Breast epithelium (tissue), 4 donors: ENCODE measurements at places on chromosomes 3 and 15. TPM values are rescaled to one million over a fixed set of nuclear protein-coding genes. Genes with fewer than 3 reads are reported as not detected.

DNA sequence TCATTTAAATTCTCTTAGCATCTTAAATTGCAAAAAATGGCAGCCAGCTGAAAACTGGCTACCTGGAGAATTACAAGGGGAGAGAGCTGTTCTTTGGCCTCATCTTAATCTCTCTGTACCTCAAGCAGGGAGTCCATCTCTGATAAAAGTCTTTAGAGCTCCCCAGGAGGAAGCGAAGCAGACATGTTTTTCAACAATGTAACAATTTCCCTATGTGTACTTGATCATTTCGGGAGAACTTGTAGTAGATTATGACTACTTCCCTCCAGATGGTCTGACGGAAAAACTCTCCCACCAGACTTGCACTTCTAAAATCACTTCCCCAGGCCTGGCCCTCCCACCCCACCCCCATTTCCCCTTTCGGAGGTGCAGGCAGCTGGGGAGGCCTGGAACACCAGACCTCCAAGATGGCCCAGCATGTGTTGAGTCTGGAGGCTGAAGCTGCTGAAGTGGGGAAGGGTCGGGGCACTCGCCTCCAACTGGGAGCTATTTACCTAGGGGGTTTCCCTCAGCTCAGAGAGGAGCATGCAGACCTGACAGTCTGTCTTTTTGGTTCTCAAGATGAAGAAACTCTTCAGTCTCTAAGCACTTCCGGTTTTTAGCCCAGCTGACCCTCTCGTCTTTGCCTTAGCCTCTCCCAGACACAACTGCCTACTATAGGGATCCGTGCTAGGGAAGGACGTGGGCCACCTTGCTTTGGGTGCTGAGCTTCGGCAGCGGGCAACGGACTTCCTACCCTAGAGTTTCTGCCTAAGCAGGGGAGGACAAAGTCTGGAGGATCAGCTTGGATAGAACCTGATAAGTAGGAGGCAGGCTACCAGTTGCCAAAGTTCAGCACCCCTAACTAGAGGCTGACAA lies 164.0 kb upstream of the TBL1XR1 start:
- H3K27me3 ChIP-seq, result no peaks in the 10 kb centered on the region
- H3K4me1 ChIP-seq, result peaks cover 10% of the 10 kb centered on the region
- no peaks in the 10 kb centered on the region for H3K36me3 ChIP-seq
- peak overlapping the region; percentile 92 for H3K27ac ChIP-seq
- no peak overlapping the region for H3K4me3 ChIP-seq

Gene GOLGA6L24
- total RNA-seq, result not detected

Gene POPDC2
- 6.9 TPM for total RNA-seq

GRCh38 chr3:140441006-140441405 lies 236.9 kb upstream of the TRIM42 start:
- H3K27ac ChIP-seq, result peak overlapping the region; percentile 38
- no peaks in the 10 kb centered on the region for H3K4me1 ChIP-seq
- peak; percentile 63 for DNase-seq
- no peaks in the 10 kb centered on the region for H3K27me3 ChIP-seq
- no peaks in the 10 kb centered on the region for H3K36me3 ChIP-seq

Gene PARP9
- 55.1 TPM for total RNA-seq

Gene SECISBP2L
- total RNA-seq, result 49.2 TPM

Gene CD200R1
- 1.3 TPM for total RNA-seq

Gene SPESP1
- 7.9 TPM for total RNA-seq

DNA sequence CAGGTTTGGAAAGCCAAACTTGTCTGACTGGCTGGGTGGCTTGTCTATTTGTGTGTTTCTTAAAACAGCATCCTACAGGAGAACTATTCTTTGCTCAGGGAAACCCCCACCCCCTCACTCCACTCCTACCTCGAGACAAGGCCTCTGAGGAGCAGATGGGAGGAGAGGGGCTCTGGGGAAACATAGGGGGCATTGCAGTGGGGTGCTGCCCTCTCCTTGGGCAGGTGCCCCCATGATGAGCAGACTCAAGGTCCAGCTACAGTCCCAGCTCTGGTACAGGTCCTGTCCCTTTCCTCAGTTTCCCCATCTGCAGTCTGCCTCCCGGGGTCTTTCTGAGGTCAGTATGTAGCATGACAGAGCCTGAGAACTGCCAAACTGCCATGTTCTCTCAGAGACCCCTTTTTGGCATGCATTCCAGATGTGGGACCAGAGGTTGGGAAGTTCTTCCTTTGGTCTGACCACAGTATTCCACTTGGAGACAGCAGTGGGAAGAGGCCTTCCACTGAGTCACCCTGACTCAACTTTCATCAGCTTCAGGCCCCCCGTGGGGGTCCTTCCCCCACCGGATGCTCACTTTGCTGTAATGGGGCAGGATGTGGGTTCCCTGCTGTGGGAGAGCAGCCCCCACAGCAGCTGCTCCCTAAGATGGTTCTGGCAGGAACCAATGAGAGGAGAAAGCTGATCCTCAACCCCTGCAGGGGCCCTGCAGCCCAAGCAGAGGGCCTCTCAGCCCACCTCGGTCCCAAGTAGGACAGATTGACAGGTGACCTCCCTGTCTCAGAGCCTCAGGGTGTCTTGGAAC lies 32.3 kb upstream of the CYP11A1 start:
- H3K36me3 ChIP-seq, result no peaks in the 10 kb centered on the region
- H3K4me3 ChIP-seq, result no peak overlapping the region
- H3K27ac ChIP-seq, result no peak overlapping the region
- H3K27me3 ChIP-seq, result no peaks in the 10 kb centered on the region

- no peaks in the 10 kb centered on the region for H3K36me3 ChIP-seq
- H3K27me3 ChIP-seq, result no peaks in the 10 kb centered on the region
- H3K4me1 ChIP-seq, result no peaks in the 10 kb centered on the region
These were observed 36.2 kb downstream of the PEX5L start for GRCh38 chr3:180000500-180000899.

Gene ARGFX
- total RNA-seq, result not detected

DNA sequence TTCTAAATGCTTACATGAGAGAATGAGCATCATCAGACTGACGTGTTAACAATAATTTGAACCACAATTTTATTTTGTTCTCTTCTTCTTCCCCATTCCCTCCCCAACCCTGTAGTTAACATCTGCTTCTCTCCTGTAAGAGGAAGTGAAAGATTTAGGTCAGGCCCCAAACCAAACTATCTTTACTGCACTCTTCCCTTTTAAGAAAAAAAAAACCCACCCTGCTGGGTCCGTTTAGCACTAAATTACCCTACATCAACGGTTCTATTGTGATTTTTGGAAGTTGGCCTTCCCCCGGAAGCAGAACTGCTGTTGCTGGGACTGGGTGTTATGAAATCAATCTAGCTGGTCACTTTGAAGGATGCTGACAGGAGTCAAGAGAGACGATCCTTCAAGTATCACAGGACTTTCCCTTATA lies 49.4 kb downstream of the NFKBIZ start:
- no peak overlapping the region for H3K27ac ChIP-seq
- H3K4me3 ChIP-seq, result no peak overlapping the region
- H3K4me1 ChIP-seq, result no peaks in the 10 kb centered on the region
- H3K36me3 ChIP-seq, result no peaks in the 10 kb centered on the region
- no peaks in the 10 kb centered on the region for H3K27me3 ChIP-seq

Gene UQCRC1
- total RNA-seq, result 230 TPM

Gene DBR1
- total RNA-seq, result 13.1 TPM

DNA sequence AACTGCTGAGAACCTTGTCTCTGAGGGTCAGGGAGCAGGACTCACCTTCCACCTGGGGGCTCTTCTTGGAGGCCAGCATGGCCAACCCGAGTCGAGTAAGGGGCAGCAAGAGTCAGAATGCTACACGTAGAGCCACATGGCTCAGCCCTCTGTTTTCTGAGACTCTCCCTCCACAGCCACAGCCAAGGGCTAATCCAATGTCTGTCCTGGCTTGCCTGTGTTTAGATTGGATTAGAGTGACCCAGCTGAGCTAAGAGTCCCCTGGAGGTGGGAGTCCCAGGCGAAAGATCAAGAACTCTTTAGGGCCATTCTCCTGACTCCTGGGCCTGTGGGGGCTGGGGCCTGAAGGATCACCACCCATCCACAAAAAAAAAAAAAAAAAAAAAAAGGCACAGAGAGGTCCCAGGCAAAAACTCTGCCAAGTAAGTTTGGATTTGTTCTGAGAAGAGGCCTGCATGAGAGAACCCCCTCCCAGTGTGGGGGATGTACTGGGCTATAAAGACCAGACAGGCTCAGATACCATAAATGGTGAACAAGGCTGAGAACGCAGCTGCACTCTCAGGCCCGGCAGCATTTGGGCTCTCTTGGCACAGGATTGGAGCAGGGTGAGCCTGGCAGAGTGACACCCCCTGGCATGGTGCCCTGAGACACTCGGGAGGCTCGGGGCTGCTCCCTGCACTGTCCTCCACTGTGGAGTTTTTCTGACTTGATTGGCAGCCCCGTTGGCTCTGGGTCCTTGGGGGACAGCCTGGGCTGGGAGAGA lies 88.0 kb upstream of the OSBPL11 start:
- H3K36me3 ChIP-seq, result no peaks in the 10 kb centered on the region
- H3K4me1 ChIP-seq, result no peaks in the 10 kb centered on the region
- no peaks in the 10 kb centered on the region for H3K27me3 ChIP-seq
- no peak overlapping the region for H3K27ac ChIP-seq

DNA sequence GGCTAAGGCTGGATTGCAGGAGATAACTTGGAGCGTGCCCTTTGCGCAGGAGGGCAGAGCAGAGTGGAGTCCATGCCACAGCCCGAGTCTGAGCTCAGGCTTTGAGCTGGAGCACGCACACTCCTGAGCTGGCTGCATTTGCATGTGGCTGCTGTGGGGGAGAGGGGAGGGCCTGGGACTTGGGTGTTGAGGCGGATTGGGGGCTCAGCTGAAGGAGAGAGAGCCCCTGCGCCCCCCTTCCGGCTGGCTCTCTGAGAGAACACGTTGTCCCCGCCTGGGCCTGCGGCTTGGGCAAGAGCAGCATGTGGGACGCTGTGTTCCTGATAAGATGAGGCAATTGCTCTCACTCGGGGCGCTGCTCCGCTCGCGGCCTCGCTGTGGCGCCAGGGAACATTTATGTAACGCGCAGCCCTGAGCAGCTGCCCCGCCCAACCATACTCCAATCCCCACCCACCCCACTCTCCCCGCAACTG lies 39.1 kb downstream of the KLF13 start:
- DNase-seq, result peak; percentile 87
- peak overlapping the region; percentile 50 for H3K4me3 ChIP-seq
- H3K36me3 ChIP-seq, result no peaks in the 10 kb centered on the region
- no peaks in the 10 kb centered on the region for H3K4me1 ChIP-seq

Gene HTR3E
- total RNA-seq, result not detected

DNA sequence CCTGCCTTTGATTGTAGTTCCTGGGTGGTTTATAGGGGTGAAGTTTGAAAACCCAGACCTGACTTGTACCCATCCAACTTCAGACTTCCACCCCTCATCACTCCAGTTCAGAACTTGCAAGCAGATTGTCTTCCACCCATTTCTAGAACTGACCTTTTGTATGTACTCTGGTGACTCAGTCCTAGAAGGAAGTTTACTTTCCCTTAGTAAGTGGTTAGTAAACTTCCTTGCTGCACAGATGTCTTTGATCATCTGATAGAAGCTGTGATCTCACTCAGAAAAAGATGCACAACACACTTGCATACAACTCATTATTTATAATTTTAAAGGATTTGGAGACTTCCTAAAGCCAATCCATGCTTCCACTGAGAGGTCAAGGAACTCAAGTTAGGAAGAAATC lies 368.0 kb downstream of the MFSD1 start:
- H3K4me1 ChIP-seq, result no peaks in the 10 kb centered on the region
- H3K36me3 ChIP-seq, result no peaks in the 10 kb centered on the region
- no peaks in the 10 kb centered on the region for H3K27me3 ChIP-seq
- H3K27ac ChIP-seq, result no peak overlapping the region

- H3K4me3 ChIP-seq, result no peak overlapping the region
- H3K27ac ChIP-seq, result no peak overlapping the region
- H3K36me3 ChIP-seq, result no peaks in the 10 kb centered on the region
- peaks cover 6% of the 10 kb centered on the region for H3K4me1 ChIP-seq
These were observed 53.9 kb upstream of the PCSK6 start for GRCh38 chr15:101543431-101543830.

Gene FEZF2
- total RNA-seq, result not detected

GRCh38 chr3:21613372-21614070 lies 137.5 kb downstream of the ZNF385D start:
- no peaks in the 10 kb centered on the region for H3K36me3 ChIP-seq
- no peak overlapping the region for H3K27ac ChIP-seq
- no peaks in the 10 kb centered on the region for H3K4me1 ChIP-seq
- no peak overlapping the region for H3K4me3 ChIP-seq

- H3K4me3 ChIP-seq, result no peak overlapping the region
- H3K27ac ChIP-seq, result peak overlapping the region; percentile 60
- H3K27me3 ChIP-seq, result no peaks in the 10 kb centered on the region
- no peak for DNase-seq
These were observed 24.0 kb downstream of the FLNB start for GRCh38 chr3:58032186-58032585.

- no peaks in the 10 kb centered on the region for H3K27me3 ChIP-seq
- no peak overlapping the region for H3K4me3 ChIP-seq
- H3K4me1 ChIP-seq, result no peaks in the 10 kb centered on the region
- H3K27ac ChIP-seq, result no peak overlapping the region
- no peak for DNase-seq
These were observed 9.7 kb downstream of the ITIH4 start for GRCh38 chr3:52820736-52821135.

- DNase-seq, result no peak
- no peaks in the 10 kb centered on the region for H3K36me3 ChIP-seq
- H3K27ac ChIP-seq, result no peak overlapping the region
- no peaks in the 10 kb centered on the region for H3K27me3 ChIP-seq
These were observed 16.0 kb downstream of the MAP2K5 start for GRCh38 chr15:67558502-67558901.

DNA sequence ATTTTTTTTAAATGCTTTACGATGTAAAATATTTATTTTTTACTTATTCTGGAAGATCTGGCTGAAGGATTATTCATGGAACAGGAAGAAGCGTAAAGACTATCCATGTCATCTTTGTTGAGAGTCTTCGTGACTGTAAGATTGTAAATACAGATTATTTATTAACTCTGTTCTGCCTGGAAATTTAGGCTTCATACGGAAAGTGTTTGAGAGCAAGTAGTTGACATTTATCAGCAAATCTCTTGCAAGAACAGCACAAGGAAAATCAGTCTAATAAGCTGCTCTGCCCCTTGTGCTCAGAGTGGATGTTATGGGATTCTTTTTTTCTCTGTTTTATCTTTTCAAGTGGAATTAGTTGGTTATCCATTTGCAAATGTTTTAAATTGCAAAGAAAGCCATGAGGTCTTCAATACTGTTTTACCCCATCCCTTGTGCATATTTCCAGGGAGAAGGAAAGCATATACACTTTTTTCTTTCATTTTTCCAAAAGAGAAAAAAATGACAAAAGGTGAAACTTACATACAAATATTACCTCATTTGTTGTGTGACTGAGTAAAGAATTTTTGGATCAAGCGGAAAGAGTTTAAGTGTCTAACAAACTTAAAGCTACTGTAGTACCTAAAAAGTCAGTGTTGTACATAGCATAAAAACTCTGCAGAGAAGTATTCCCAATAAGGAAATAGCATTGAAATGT lies 15.6 kb downstream of the THBS1 start:
- H3K27me3 ChIP-seq, result no peaks in the 10 kb centered on the region
- no peak overlapping the region for H3K27ac ChIP-seq
- no peaks in the 10 kb centered on the region for H3K4me1 ChIP-seq
- H3K36me3 ChIP-seq, result no peaks in the 10 kb centered on the region
- H3K4me3 ChIP-seq, result no peak overlapping the region

Gene OSTN
- not detected for total RNA-seq

DNA sequence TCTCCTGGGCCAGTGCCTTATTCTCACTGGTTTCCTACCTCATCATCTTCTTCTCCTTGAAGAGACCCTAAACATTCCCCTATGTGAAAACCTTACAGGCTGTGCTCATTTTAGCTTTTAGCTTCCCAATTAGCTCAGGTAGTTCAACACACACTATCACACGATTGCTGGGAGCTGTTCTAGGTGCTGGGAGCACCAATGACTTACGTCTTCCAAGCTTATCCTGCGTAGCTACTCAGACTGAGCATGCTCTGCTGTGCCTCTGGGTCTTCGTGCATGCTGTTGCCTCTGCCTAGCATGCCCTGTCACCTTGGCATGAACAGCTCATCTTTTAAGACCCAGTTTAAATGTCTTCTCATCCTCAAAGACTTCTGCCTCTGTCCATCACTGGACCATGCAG lies 55.7 kb upstream of the APEH start:
- no peak overlapping the region for H3K27ac ChIP-seq
- no peaks in the 10 kb centered on the region for H3K36me3 ChIP-seq
- H3K4me1 ChIP-seq, result no peaks in the 10 kb centered on the region
